ENCODE measurements at places on chromosomes 12 and 14.
A peak's percentile ranks its signal among the peaks of the same experiment; 100 is the strongest.

- DNase-seq = no peak
These were observed 9.4 kb downstream of the WASHC4 start for GRCh38 chr12:105116969-105117368.

DNA sequence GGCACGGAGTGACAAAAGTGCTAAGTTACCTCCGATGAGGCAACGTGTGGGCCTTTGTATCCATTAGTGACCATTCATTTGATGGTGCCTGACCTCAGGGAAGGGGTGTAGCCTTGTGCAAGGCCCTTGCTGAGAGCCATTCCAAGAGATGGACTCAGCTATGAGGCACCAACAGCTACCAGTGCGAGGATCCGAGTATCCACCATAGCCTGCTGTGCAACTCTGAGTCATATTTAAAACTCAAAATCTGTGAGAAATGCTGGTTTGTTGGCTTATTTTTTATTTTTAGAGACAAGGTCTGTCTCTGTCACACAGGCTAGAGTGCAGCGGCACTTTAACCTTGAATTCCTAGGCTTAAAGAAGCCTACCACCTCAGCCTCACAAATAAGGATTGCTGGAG lies 25.1 kb upstream of the WNK1 start:
- no peak for DNase-seq

DNA sequence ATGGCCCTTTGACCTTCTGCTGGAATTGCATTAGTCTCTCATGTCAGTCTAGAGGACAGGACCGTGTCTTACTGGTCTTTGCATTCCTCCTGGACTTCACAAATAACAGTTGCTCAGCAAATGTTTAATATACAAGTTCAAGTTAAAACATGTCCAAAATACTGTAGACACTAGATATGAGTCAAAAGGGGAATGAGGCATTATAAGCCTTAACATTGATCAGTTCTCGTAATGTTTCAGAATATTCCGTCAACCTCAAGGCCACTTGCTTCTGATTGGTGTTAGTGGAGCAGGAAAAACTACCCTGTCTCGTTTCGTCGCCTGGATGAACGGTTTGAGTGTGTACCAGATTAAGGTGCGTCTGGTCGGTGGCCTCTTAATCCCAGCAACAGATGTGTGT lies 59.9 kb downstream of the HSP90AA1 start:
- no peak for DNase-seq

- no peak for DNase-seq
These were observed 94.4 kb downstream of the SYT1 start for GRCh38 chr12:78958941-78959340.

GRCh38 chr12:108004319-108004718 lies 124.8 kb upstream of the WSCD2 start:
- peak; percentile 28 for DNase-seq

DNA sequence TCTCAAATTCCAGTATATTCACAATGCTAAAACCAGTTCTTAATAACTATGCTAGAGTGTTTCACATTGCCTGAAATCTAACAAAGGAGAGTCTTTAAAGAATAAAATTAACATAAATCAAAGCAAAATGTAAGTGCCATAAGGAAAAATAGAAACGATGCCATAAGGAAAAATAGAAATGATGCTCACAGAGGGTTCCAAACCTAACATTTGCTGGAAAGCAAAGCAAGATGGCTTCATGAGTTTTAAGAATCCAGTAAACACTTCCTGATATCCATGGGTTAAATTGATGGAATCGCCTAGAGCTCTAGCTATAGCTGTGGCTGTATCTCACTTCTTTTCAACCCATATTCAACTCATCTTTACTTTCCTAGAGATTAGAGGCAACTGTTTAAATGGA lies 63.9 kb downstream of the GPR68 start:
- DNase-seq = no peak

GRCh38 chr14:22981090-22981875 lies 1.1 kb downstream of the AJUBA start:
- peak; percentile 43 for DNase-seq

DNA sequence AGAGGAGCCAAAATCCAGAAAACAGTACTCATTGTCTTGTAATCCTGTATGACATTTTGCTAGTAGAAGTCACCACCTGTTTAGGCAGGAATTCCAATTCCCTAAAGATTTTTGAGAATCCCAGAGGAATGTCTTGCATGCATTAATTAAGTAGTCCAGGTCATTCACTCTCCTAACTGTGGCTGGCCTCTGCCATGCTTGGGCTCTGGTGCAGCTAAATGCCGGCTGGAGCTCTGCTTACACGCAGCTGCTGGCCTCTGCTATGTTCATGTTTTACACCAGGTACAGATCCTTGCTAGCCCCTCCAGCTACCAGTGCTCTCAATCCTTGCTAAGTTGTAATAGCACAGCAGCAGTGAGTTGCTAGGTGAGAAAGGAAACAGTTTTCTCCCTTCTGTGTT lies 16.3 kb upstream of the HIF1A start:
- DNase-seq = no peak

- DNase-seq = no peak
These were observed 45.3 kb upstream of the ATP23 start for GRCh38 chr12:57896115-57896433.

DNA sequence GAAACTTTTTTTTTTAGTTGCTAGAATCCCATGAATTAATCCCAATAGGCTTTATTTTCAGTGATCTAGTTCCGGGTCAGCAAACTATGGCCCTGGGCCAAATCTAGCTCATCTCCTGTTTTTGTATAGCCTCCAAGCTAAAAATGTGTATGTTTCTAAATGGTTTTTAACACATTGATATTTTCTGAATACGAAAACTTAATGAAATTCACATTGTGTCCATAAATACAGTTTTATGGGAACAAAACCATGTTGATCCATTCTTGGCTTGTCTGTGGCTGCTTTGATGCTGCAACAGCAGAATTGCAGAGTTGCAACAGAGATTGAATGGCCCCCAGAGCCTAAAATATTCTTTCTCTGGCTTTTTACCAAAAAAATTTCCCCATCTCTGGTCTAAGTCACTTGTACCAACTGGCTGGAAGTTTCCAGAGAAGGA lies 47.5 kb downstream of the ZNF664 start:
- DNase-seq = no peak

DNA sequence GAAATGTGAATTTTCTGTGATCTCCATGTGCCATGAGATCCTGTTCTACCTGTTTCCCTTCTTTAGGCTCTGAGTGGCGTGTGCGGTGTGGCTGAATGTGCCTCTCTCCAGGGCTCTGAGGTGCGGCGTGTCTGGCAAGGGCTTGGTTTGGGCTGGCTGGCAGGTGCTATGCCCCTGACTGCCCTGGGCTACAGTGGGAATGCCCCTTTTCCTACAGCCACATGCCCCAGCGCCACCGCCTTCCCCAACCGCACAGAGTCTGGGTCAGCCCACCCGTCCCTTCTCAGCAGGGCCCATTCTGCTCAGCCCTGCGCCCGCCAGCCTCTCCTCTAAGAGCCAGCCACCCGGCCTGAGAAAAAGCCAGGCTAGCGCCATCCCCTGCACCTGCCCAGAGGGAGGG lies 24.7 kb downstream of the BTBD6 start:
- DNase-seq = peak; percentile 31

GRCh38 chr14:35234012-35234805 lies 58.0 kb upstream of the PSMA6 start:
- DNase-seq = no peak

DNA sequence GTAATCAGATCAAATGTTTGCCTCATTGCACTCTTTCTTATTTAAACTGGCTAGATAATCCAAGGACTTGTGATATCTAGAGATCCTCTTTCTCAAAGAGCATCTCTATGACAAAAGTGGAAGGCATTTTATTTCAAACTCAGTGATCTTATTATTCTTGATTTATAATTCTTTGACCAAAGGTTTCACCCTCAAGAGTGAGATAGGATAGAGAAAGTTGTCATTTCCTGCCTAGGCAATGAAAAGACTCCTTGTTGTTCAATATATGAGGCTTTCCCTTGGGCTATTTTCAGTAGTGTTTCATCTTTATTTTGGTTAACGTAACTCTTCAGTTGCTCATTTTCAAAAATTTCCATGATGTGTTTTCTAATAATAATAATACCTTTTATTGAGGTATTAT lies 18.0 kb upstream of the INSM2 start:
- DNase-seq = no peak

GRCh38 chr12:3161861-3162260 lies 84.7 kb downstream of the TSPAN9 start:
- no peak for DNase-seq

DNA sequence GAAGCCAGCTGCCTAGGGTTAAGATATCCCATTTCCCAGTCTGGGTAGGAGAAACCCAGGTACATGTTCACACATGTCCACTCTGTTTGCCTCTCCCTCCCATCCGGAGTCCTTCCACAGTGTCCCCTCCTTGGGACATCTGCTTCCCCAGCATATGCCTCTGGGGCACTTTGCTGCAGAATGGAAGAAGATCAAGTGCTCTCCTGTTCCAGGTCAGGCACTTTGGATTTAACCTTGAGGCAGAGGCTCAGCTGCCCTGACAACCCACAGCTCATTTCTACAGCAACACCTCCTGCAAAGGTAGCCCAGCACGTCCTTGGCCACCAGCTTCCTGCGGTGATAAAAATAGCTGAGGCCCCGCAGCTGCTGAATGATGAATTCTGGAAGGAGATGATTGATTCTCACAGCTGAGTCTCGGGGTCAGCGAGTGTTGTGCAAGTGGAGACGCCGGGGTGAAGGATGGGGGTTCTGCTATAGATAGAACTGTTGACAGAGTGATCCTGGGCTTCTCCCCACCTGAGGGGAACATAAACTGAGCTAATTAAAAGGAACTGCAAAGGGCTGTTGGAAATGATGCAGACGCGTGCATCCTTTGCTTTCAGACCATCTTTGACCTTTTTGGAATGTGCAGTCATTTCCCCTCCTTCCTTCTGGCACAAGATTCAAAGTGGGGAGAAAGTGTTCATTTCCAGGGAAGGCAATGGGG lies 145.0 kb downstream of the SLC38A6 start:
- no peak for DNase-seq

- peak; percentile 85 for DNase-seq
These were observed 2.6 kb upstream of the KLRK1 start for GRCh38 chr12:10392394-10392930.

DNA sequence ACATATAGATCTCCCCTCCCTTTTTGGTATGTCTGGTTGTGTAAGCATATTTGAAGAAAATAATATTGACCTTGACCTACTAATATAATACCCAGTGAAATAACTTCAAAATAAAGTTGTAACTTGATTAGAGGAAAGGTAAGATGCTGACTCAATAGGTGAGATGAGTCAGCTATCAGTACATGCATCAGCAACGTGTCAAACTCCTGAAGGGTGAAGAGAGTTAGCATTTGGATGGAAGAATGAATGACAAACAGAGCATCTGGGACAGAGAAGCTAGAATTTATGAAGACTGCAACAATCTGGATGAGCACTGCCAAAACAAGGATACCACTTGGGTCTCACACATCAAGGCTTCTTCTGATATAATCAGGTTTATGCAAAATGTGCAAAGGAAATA lies 74.9 kb downstream of the PPP2R5E start:
- DNase-seq = peak; percentile 78

DNA sequence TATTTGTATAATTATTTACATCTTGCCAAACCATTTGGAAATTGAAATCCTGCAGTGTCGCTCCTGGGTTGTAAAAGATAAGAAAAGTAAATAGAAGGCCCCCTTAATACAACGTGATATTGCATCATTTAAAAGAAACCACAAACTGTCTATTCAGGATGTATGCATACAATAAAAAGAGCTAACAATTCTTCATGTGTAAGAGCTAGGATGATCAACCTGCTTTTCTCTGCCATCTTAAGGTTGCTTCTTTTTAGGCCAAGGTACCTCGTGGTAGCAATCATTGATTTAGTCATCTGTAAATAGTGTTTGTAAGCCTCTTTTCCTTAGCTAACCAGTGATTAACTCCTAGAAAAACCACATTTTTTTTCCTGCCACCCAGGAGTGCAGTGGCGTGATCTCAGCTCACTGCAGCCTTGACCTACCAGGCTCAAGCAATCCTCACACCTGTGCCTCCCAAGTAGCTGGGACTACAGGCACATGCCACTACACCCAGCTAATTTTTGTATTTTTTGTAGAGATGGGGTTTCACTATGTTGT lies 3.3 kb upstream of the USP44 start:
- peak; percentile 12 for DNase-seq

GRCh38 chr14:90177539-90178189 lies 78.7 kb upstream of the PSMC1 start:
- DNase-seq = peak; percentile 37

GRCh38 chr14:93733631-93734030 lies 54.7 kb downstream of the PRIMA1 start:
- no peak for DNase-seq

DNA sequence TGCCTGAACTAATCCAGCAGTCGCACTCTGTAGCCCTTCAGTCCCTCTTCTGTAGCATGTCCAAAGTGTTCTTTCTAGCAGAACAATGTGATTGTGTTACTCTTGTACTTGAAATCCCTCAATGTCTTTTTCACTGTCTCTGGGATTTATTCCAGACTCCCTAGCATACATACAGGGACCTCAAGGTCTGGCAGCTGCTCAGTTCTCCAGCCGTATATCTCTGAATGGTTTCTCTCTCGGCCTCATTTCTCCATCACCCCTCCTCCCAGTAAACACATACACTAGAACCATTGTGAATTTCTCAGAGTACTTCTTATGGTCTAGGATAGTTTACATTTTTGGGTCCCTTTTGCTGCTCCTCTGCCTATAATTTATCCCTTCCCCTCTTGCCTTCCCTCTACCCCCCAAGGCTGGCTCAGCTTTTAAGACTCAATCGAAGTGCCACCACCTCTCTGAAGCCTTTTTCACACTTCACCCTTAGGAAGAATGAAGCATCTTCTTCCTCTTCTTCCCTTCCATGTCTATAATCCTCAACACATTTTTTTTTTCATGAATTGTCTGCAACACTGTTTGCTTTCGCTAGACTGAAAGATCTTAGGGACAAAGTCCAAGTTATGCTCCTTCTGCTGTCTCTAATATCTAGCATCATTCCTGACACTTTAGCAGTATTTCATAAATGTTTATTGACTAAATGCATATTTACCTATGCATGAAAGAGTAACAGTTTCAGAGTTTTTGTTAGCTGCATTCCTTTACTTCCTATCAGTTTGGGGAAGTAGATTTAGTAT lies 446.1 kb downstream of the ZFP36L1 start:
- no peak for DNase-seq

- DNase-seq = no peak
These were observed 94.3 kb downstream of the PPP2R5E start for GRCh38 chr14:63448841-63449240.

- DNase-seq = no peak
These were observed 24.2 kb downstream of the SYNJ2BP start for GRCh38 chr14:70392676-70393075.

- DNase-seq = no peak
These were observed 163.3 kb upstream of the NTF3 start for GRCh38 chr12:5268424-5269210.

- no peak for DNase-seq
These were observed 890 bp upstream of the BCL7A start for GRCh38 chr12:122020795-122021192.

All from PC-3 (cell line).